ENCODE measurements at places on chromosomes 12 and 14.

- DNase-seq, result no peak
Measured at GRCh38 chr14:104222396-104223036, 84.1 kb downstream of the KIF26A start.

- no peak for DNase-seq
Measured at GRCh38 chr12:68856510-68856909, 48.5 kb downstream of the MDM2 start.

- DNase-seq, result no peak
Measured at GRCh38 chr12:120886199-120887018, 17.7 kb downstream of the SPPL3 start.

GRCh38 chr12:92506460-92506859 lies 196.3 kb upstream of the PLEKHG7 start:
- no peak for DNase-seq

DNA sequence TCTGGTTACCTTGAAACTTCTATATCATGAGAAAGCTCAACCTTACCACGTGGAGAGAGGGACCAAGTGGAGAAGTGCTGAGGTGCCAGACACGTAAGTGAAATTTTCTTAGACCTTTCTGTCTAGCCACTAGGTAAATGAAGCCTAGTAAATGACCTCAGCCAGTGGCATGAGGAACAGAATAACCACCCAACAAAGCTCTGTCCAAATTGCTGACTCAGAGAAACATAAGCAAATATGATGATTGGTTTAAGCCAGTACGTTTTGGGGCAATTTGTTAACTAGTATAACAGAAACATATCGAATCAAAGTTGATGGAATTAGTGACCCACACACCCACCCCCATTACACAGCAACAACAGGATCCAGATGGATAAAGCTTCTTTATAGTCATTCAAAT lies 75.2 kb upstream of the MAX start:
- DNase-seq, result no peak

- DNase-seq, result no peak
Measured at GRCh38 chr12:114391088-114391487, 14.9 kb downstream of the TBX5 start.

- no peak for DNase-seq
Measured at GRCh38 chr14:36105401-36105800, 71.1 kb downstream of the PTCSC3 start.

- no peak for DNase-seq
Measured at GRCh38 chr14:81285245-81285644, 64.5 kb upstream of the GTF2A1 start.

DNA sequence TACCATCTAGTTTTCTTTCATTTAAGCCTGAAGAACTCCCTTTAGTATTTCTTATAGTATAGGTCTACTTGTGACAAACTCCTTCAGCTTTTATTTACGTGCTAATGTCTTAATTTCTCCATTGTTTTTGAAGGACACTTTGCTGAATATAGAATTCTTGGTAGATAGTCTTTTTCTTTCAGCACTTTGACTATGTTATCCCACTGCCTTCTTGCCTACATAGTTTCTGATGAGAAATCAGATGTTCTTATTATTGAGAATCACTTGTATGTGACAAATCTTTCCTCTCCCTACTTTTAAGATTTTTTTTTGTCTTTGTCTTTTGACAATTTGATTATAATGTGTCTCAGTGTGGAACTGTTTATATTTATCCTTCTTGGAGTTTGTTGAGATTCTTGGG lies 5.1 kb upstream of the MIS18BP1 start:
- DNase-seq, result no peak

GRCh38 chr12:34142430-34142829 lies 120.1 kb downstream of the ALG10 start:
- DNase-seq, result no peak

Measured in activated CD8-positive, alpha-beta memory T cell treated with anti-CD3 and anti-CD28 coated beads for 1 hour (primary cell).